Fibroblast of skin of right quadriceps (primary cell): ENCODE measurements at places on chromosomes 5 and 9.

- peak; percentile 22 for DNase-seq
Measured at GRCh38 chr9:70979966-70980365, 141.5 kb downstream of the TRPM3 start.

- peak; percentile 59 for DNase-seq
Measured at GRCh38 chr5:167057665-167058064, 1233.8 kb upstream of the WWC1 start.

- DNase-seq: peak; percentile 45
Measured at GRCh38 chr5:16774806-16775205, 158.0 kb upstream of the RETREG1 start.

DNA sequence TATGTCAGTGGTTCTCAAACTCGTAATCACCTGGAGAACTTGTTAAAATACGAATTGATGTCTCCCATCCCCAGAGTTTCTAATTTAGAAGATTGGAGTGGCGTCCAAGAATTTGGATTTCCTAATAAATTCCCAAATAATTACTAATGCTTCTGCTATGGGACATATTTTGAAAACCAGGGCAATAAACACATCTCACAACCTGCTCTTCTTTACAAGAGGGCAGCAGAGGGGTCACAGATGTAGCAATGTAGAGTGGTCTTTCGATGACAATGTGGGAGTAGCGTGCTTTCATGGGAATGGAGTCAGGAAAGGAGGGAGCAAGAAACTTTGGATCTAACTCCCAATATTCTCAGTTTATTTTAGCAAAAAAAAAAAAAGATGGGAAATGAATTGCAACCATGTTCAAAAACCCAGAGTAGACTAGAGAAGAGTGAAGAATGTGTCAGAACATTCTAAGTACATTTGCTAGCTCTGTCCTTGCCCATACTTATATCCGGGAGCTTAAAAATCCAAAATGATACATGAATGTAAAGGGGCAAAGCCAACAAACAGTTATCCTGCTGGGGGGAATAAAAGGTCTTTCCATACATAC lies 33.8 kb upstream of the ALDH1A1 start:
- no peak for DNase-seq

- DNase-seq: peak; percentile 29
Measured at GRCh38 chr9:115598751-115599150, 480.8 kb upstream of the TNC start.

GRCh38 chr5:392431-392988 lies 50.5 kb upstream of the EXOC3 start:
- DNase-seq: peak; percentile 80

- no peak for DNase-seq
Measured at GRCh38 chr9:136710543-136710942, 1.8 kb upstream of the DIPK1B start.

GRCh38 chr9:90720621-90721265 lies 78.1 kb upstream of the DIRAS2 start:
- no peak for DNase-seq

DNA sequence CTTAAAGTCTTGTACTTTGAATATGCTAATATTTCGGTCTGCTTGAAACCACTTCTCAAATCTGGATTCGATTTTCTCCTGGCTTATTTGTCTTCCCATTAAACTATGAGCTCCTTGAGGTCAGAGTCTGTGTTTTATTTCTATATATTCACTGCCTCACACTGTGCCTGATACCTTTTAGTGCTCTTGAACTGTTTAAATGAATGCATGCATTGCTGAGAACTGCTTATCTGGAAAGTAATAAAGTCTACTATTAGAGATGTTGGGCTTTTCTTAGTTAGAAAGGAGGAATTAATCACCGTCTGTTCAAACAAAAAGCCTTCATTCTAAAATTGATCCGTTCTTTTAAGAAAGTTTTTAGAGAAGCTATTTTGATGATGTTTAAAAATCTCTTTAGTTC lies 6.0 kb downstream of the CREBRF start:
- DNase-seq: no peak

DNA sequence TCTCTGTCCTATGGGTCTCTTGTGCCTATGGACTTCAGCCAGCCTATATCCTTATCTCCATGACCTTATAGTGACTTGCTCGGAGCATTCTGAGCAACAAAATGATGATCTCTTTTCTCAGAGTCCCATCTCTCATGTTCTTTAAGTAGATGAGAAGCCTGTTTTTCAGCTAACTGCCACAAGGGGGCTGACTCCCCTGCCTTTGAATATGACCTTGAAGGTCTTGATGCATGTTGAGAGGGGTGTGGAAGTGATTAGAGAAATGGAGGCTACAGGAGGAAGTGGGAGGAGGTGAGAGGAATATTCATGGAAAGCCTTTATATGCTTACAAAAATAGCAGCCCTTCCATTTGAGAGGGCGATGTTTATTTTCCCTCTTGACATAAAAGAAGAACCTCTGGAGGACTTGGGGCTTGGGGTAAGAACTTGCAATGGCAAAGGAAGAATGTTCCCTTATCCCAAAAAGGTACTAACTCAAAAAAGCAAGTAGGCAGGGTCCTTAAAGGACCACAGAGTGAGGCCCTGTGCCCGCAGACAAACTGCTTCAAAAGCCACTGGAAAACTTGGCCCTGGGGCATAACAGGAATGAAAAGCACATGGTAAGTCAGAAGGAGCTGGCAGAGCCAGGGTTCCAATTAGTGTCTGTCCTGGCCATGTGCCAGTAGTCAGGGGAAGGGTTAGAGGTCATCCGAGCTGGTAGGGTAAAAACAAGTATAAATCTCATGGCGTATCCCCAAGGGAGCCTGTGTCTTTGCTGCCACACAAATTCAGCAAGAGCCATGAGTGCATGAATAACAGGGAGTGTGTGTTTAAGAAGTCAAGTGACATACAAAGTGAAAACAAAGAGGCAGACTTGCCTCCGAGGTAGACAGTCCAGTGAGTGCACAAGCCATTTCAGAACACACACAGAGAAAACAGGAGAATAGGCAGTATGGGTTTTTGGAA lies 39.1 kb downstream of the FGD3 start:
- DNase-seq: no peak

DNA sequence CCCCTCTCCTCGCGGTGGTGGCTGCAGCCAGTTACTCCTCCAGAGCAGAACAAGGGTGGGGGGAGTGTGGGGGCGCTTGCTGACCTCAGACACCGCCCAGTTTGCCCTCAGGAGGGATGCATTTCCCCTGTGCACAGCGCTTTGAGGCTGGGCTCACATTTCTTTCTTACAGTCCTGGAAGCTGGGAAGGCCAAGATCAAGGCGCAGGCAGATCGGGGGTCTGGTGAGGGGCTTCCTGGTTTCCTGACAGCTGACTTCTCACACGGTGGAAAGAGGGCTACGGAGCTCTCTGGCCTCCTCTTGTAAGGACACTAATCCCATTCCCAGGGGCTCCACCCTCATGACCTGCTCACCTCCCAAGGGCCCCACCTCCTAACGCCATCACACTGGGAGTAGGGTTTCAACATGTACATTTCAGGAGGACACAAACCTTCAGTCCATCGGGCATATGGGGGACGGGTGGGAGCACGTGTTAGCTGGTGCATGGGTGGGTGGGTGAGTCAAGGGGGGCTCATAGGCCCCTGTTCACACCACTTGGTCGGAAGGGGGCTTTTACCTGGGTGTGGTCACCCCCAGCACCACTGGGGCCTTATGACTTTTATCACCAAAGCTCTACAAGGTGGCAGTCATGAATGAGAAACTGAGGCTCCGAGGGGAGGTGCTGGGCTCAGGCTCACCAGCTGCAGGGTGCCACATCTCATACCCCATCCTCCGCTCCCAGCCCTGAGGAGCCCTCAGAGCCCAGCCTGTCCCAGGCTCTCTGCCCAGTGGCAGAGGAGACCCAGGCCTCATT lies 7.7 kb upstream of the SCGB3A1 start:
- no peak for DNase-seq

GRCh38 chr5:173881811-173882575 lies 6.2 kb upstream of the CPEB4 start:
- no peak for DNase-seq
